Inflammatory macrophage (primary cell): ENCODE measurements at places on chromosomes 16 and 17.
A peak's percentile ranks its signal among the peaks of the same experiment; 100 is the strongest.

GRCh38 chr17:81143200-81143527 lies 22.1 kb upstream of the PVALEF start:
- DNase-seq, result no peak

- DNase-seq, result peak; percentile 33
Measured at GRCh38 chr17:78019367-78019975, 61.0 kb downstream of the TNRC6C start.

DNA sequence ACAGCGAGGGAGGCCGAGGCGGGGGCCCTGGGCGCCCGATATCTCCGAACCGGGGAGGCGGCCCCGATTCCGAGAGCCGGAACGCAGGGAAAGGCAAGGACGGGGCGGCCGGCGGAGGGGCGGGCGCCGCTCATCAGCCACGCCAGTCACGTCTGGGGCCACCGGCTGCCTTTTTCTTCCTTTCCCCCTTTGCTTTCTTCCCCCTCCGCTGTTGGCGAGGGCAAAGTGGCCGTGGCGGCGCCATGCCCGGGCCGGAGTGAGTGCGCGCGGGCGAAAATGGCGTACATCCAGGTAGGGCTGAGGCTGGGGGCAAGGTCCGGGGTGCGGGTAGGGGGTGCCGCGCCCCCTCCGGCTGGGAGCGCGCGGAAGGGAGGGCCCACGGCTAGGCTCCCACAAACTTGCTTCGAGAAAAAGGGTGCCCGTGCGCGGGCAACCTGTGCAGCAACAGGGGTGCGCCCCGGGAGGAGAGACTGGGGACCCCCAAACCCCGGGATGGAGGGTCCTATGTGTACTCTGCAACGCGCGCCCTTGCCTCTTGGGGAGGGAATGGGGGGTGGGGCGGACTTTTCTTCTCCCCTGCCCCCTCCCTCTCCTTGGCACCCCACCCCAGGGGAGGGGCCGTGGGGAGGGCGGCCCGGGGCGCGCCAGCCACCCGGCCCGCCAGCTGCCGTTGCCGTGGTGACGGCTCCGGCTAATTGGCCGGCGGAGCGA lies 486 bp downstream of the SYT17 start:
- DNase-seq, result no peak

GRCh38 chr16:14284930-14285512 lies 213.9 kb downstream of the MRTFB start:
- DNase-seq, result no peak

GRCh38 chr17:10265100-10265810 lies 66.8 kb upstream of the GAS7 start:
- no peak for DNase-seq

GRCh38 chr16:3458852-3459361 lies 15.4 kb downstream of the NAA60 start:
- DNase-seq, result peak; percentile 24

DNA sequence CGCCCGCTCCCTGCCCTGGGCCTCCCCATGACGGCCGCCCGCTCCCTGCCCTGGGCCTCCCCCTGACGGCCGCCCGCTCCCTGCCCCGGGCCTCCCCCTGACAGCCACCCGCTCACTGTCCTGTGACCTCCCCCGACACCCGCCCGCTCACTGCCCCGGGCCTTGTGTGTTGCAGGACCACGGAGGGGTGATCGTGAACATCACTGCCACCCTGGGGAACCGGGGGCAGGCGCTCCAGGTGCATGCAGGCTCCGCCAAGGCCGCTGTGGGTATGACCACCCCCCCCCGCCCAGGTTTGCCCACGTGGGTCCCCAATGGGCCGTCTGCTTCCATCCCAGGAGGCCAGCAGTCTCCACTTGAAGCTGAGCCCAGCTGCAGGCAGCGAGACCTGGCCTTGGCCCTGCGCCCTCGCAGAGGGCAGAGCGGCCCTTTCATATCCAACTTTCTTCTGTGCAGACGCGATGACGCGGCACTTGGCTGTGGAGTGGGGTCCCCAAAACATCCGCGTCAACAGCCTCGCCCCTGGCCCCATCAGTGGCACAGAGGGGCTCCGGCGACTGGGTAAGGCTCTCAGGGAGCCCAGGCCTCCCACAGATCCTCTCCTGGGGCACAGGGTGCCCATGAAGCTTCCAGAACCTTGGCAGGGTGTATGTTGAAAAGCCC lies 9.0 kb downstream of the DECR2 start:
- DNase-seq, result no peak

- DNase-seq, result no peak
Measured at GRCh38 chr16:35706901-35707300, 2247.5 kb downstream of the TP53TG3F start.

GRCh38 chr17:81930142-81931125 lies 2.9 kb upstream of the MAFG start:
- DNase-seq, result no peak

DNA sequence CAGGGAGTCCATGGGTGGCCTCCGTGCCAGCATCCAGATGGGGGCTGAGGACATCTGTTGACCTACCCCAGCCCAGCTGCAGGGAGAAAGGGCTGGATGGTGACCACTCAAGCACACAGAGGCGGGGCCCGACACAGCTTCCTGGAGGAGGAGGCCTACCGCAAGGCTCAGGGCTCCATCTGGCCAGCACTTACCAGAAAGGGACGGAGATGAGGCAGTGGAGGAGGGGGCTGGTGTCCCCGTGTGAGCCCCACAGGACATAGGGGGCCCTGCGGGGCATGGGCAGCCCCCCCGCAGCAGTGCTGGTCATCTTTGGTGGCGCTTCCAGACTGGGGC lies 147.5 kb upstream of the CIBAR2 start:
- no peak for DNase-seq

DNA sequence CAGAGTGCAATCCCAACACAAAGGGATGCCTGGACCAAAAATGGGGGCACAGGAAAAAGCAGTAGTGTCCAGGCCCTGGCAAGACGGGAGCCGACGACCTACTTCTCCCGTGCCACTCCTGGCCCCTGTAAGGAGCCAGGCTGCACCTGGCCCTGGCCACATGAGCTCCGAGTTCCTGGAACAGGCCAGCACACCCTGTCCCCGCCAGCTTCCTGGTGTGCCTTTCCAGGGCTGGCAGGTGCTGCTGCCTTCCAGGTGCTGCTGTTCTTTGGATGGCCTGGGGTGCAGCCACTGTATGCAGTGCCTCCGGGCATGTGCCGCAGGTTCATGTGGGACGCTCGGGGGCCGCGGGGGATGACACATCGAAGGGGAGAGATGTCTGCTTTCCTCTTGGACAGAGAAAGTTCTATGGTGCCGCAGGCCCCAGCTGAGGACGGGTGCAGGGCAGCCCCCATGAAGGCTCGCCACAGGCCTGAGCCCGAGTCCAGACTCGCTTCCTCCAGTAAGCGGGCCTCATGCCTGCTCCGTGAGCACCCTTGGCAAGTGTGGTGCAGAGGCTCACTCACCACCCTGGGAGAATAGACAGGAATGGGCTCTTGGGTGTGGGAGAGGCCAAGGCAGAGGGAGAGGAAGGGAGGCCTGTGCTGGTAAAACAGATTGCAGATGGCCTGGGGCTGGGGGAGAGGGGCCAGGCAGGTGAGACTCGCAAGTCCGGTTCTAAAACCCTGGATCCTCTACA lies 54.7 kb upstream of the FASN start:
- no peak for DNase-seq

GRCh38 chr17:78735832-78736525 lies 46.1 kb downstream of the CYTH1 start:
- DNase-seq, result peak; percentile 27

DNA sequence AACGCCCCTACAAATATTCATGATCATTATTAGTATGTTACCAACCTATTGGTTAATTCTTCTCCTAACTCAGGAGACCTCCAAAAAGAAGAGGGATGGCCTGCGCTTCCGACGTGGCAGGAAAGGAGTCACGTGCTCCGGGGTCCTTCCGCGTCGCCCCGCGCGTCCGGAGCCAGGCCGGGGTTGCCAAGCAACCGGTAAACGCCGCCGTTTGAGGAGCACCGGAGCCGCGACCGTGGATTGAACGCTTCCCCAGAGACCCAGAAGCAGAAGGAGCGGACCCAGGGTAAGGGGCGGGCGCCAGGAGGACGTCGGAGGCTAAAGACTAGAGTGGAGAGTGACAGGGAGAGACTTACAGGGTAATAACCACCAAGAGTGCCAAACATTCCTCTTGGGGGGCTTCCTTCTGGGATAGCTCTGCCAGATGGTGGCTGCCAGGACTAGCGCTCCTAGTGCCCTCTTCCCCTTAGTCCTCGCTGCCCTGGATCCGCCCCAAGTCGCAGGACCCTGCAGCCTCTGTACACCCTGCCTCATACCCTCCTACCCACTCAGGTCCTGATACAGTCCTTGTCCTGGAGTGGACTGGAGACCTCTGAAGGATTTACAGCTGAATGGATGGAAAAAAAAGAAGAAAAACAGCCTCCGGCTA lies at the start of gene DNAI2:
Gene DNAI2, plus strand, starts transcription at position 175 of the 649 bp plus-strand sequence. CDS start 7,584 bp downstream, outside the sequence.
- no peak for DNase-seq

DNA sequence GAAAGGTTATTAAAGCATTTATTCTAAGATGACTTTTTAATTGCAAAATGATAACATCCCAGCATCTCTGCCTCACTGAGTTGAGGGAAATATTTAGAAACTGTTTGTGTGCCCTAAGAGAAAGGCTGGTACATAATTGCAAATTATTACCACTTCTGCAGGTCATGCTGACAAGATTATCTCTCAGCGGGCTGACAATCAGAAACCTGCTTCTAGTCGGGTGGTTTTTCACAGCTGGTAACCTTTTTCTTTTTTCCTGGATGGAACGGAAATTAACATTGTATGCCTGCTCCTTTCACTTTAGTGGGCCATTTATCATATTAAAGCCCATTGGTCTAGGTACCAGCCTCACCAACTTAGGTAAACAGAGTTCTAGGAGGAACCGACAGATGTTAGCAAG lies 17.0 kb upstream of the NUDT7 start:
- DNase-seq, result no peak

GRCh38 chr17:8832711-8833352 lies 33.7 kb upstream of the MFSD6L start:
- peak; percentile 14 for DNase-seq

DNA sequence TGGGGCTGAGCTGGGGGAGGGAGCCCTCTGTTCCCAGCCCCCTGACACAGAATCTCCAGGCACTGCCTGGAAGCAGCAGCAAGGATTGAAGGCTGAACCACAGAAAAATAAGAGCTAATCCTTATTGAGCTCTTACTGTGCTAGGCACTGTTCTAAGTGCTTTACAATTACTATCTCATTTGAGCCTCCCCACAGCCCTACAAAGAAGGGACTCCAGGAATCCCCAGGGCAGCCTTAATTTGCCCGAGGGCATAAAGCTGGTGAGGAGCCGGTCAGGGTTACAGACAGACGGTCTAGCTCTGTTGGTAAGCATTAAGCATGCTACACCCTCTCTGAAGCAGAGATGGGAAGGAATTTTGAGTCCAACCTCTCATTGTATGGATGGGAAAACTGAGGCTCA lies 7.0 kb downstream of the SAMD14 start:
- DNase-seq, result no peak

DNA sequence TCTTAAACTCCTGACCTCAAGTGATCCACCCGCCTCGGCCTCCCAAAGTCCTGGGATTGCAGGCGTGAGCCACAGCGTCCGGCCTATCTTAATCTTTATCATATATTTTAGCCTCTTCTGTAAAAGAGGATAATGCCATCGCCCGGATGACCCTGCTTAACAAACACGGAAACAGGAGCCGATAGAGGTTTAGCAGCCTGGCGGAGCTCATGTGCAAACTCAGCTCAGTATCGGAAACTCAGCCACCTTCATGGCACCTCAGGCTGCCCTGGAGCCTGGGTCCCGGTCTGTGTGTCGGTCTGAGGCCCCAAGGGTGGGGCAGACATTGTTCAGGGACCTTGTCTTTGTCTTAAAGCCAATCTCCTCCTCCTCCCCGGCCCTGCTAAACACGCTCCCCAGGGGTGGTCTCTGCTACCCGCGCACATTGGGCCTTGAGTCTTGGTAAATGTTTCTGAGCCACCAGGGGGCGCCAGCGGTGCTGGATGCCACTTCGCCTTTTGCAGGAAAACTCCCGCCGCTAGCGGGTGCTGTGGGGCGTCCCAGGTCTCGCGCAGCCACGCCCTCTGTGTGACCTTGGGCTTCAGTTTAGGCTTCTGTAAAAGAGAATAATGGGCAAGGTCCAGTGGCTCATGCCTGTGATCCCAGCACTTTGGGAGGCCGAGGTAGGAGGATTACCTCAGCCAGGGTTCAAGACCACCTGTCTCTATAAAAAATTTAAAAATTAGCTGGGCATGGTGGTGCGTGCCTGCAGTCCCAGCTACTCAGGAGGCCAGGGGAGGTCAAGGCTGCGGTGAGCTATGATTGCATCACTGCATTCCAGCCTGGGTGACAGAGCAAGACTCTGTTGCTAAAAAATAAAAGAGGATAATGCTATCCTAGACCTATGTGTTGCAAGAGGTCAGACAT lies 2.7 kb downstream of the CETP start:
- DNase-seq, result peak; percentile 93

GRCh38 chr16:73483076-73483791 lies 435.3 kb upstream of the ZFHX3 start:
- DNase-seq, result no peak

DNA sequence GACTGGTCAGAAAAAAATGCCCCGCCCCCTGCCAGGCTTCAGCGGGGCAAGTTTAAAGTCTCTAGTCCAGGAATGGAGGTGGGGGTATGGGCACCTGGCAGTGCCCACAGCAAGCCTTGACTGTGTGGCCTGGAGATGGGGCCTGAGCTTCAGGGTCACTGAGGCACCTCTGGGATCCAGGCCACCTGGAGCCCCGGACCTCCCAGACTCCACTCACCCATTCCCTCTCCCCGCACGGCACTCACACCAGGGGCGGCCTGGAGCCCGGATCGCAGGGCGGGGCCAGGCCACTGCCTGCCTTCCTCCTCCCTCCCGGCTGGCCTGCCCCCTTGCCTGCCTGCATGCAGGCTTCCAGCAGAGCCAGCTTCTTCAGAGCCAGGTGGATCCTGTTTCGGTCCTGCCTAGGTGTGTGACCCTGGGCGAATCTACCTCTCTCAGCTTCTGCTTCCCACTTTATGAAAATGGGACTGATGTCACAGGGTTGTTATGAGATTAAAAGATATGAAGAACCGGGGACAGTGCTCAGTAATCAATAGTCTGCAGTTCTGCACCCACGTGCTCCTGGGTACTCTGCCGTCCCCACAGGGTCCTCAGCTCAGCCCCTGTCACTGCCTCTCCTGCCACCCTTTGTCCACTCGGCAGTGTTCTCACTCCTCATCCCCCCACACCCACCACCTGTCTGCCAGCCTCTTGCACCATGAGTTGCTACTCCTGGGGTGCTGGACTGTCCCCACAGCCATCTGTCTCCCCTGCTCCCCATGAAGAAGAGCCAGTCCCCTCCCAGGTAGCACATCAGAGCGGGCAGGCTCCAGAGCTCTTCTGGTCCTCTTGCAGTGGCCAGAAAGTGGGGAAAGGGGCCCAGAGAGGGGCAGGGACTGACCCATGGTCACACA lies 1.2 kb upstream of the TCAP start:
- no peak for DNase-seq

DNA sequence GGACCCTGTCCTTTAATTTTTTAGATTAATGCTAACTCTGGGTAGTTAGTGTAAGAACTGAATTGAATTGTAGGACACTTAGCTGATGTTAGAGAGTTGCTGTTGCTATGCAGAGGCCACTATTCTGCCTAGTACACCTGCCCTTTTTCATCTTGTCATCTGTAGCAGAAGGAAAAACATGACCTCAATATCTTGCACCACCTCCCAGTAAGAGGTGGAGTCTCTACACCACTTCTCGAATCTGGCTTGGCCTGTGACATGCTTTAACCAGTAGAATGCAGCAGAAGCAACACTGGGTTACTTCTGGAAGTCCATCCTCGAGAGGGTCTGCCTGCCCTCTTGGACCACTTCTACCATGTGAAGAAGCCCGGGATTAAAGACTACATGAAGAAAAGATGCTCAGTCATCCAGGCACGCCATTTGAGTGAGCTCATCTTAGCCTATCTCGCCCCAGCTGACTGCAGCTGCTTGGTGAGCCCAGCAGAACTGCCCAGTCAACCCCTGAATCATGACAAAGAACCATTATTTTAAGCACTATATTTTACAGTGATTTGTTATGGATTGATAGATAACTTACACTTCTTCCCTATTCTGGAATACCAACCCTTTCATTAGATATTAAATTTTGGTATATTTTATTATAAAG lies 153.5 kb downstream of the MYO1D start:
- no peak for DNase-seq
